Activated CD8-positive, alpha-beta memory T cell treated with anti-CD3 and anti-CD28 coated beads, Interleukin-2, amount 10 ng/mL, durations not matched to agents 7 days and 5 days (primary cell): ENCODE measurements at places on chromosomes 13 and 19. TPM values are rescaled to one million over a fixed set of nuclear protein-coding genes. Genes with fewer than 3 reads are reported as not detected.

The SYNGR4 gene
- total RNA-seq = not detected

The CLC gene
- total RNA-seq = not detected

The CDC42EP5 gene
- total RNA-seq = 0.61 TPM

The MAP1S gene
- 69.1 TPM for total RNA-seq

The PRKCG gene
- total RNA-seq = not detected

The MEF2B gene
- total RNA-seq = 3.2 TPM

The NLRP7 gene
- total RNA-seq = not detected

The MIA gene
- total RNA-seq = not detected

The FAM83E gene
- 4.1 TPM for total RNA-seq

The YJEFN3 gene
- total RNA-seq = 9.9 TPM

The OLFM2 gene
- 3.4 TPM for total RNA-seq

The ZNF320 gene
- 10.9 TPM for total RNA-seq

The ZNF765 gene
- total RNA-seq = 12.4 TPM

The EHD2 gene
- total RNA-seq = not detected

The TUBA3C gene
- not detected for total RNA-seq

The LRRC63 gene
- total RNA-seq = 1.5 TPM

The ZNF737 gene
- 11.7 TPM for total RNA-seq

The KLF2 gene
- total RNA-seq = 124 TPM

The KLK12 gene
- total RNA-seq = not detected

The SYNE4 gene
- 1.4 TPM for total RNA-seq

The ZNF766 gene
- 25.8 TPM for total RNA-seq

The RGL3 gene
- not detected for total RNA-seq

The WDR62 gene
- total RNA-seq = 34.5 TPM

The PNMA8A gene
- total RNA-seq = 0.29 TPM
